ENCODE measurements at places on chromosomes 7 and 10.

DNA sequence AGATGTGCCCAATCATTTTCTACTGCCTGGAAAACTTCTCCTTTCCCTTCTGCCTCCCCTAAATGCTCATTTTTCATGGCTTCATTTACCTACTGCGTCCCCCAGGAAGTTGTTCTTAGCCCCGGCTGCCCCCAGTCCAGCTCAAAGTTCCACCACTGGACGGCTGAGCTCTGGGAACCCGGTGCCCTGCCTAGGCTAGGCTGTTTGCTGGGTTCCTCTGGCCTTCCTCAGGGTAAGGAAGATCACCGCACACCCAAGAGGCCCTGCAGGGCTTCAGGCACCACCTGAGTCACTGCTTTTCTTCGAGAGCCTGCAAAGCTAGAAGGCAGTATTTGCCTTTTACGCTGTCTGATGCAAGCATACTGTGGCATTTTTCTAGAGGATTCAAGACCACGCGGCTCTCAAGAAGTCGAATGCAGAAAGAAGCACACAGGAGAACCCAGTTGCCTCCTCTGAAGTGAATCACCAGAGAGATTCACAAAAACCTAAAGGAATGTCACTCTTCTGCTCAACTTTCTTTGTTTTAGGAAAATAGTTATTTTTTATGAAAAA lies 46.7 kb upstream of the ZMIZ1 start:
- DNase-seq = no peak

DNA sequence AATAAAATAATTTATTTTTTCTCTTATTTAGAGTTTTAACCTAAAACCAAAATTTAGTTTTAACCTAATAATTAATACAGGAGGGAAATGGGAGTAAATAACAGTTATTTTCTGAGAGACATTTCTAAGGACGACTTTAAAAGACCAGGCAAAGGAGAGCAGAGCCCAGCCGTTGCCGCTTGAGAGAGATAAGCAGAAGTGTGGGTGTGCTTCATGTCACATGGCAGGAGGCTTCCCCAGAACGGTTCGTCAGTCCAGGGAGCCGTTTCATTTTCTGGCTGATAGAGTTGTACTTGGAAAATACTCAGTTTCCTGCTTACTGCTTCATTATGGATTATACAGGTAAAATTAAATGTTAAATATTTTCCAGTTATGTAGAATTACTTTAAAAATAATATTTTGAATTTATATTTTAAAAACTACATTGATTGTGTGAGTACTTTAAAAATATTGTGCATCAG lies 61.4 kb downstream of the ST7 start:
- DNase-seq = no peak

DNA sequence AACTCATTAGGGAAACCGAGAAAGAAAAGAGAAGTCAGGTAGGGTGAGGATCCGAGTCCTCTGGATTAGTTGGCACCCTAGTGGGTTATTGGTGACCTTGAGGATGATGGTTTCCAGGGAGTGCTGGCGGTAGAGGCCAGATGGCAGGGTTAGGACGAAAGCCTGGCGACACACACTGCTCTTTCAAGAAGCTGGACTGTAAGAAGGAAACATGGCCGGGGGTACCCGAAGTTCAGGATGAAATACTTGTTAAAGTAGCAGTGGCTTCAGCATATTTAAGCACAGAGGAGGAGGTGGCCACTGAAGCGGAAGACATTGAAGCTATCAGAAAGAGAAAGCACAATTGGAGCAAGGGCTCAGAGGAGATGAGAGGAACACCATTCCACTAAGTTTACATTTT lies 224.6 kb downstream of the RELN start:
- DNase-seq = no peak

GRCh38 chr10:122288262-122288661 lies 17.2 kb downstream of the BTBD16 start:
- DNase-seq = no peak

DNA sequence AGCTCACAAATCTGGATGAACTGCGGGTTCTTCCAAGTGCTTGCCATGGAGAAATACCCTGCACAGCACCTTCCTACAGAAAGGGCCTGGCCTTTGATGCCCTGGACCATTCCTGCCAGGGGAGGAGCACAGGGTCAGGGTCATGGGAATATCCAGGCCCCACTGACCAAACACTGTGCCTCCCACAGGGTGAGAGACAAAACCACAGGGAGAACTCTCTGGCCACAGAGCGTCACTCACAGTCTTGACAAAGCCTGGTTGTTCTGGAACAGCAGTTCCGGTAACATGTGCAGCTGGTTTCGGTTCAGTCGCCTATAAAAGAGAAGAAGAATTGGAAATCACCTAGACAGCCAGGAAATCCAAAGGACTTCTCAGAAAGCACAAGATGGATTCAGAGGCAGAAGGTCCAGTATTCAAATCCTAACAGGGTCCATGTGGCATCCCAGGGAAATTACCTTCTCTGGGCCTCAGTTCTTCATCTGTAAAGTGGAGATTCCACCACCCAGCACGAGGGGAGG lies 28.1 kb downstream of the SLIT1 start:
- DNase-seq = no peak

- DNase-seq = no peak
Measured at GRCh38 chr10:47425813-47426419, 41.8 kb upstream of the ZNF488 start.

DNA sequence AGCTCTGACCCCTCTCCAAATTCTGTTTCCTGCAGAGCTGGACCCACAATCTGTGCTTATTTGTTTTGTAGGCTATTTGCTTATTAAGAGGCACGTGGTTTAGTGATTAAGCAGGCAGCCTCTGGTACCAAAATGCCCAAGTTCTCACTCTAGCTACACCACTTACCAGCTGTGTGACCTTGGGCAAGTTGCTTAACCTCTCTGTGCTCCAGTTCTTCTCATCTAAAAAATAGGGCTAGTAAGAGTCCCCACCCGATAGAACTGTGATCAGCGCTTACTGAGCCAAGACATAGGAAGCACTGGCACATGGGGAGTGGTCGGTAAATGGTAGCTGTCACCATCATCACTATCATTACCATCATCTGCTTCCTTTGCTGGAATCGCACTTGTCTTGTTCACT lies 20.8 kb downstream of the C10orf105 start:
- no peak for DNase-seq

- DNase-seq = no peak
Measured at GRCh38 chr7:129532375-129532774, 30.0 kb downstream of the SMKR1 start.

GRCh38 chr10:49230004-49230403 lies 41.8 kb upstream of the TMEM273 start:
- DNase-seq = no peak

GRCh38 chr7:131327049-131327625 lies 539 bp upstream of the MKLN1 start:
- no peak for DNase-seq

GRCh38 chr10:126065751-126066377 lies 169.5 kb downstream of the FANK1 start:
- no peak for DNase-seq

DNA sequence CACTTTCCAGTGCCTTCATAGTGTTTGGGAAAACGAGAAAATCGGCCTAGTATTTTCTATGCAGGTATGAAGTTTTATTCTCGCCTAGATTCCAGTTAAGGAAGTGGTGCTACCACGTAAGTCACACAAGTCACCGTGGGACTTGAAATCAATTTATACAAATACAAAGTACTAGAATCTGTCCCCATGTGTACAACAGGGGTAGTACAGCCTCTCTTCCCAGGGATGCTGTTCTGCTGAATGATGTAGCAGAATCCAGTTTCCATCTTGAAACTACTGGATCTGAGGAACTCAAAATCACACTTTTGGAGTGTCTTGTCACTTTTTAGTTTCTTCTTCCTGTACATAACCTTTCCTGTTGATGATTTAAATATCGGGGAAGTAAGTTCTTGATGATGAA lies 129.4 kb downstream of the SFMBT2 start:
- no peak for DNase-seq

DNA sequence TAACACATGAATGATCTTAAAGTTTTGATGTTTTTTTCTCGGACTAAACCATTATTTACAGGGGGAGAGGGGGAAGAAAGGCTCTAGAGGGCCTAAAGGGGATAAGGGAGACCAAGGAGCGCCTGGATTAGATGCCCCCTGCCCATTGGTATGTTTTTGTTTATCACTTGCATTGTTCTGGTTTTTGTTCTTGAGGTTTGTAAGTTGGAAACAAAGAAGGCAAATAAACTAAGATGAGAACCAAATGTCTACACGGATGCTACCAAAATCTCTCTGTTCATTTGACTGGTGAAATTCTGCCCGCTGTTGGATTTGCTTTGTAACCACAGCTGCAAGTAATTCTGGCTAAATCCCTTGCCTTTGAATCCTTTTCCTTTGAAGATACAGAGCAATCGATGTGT lies 99.8 kb upstream of the MACROH2A2 start:
- DNase-seq = no peak

DNA sequence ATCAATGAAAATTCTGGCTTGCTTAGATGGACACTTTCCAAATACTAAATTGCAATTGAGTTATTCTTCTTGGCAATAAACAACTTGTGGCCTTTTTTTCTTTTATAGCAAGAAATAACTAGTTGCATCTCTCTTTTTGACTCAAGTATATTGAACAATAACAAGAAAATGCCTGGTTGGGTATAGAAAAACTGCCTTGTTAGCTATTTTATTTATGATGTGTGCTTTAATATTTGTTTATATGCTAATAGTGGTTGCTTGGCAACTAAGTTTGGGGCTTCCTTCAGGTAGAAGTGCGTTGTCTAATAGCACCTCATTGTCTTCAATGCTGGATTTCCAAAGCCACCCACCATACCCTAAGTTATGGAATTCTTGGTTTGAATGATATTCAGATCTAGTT lies 30.1 kb upstream of the PPP1R3C start:
- no peak for DNase-seq

DNA sequence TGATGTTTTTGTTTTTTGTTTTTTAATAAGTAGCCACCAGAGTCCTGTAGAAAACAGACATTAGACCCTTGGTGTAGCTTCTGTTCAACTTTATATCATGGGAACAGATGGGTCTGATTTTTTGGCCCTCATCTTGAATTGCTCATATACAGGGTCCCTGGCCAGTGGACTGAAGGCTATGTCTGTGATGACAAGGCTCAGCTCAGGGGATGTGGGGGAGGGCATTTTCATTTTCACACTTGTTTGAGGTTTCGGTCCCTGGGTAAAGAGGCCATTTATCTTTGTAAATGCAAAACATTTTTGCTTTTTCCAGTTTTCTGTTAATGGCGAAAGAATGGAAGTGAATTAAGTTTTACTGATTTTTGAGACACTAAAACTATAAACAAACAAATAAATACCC lies 257.6 kb upstream of the PHYHIPL start:
- no peak for DNase-seq

DNA sequence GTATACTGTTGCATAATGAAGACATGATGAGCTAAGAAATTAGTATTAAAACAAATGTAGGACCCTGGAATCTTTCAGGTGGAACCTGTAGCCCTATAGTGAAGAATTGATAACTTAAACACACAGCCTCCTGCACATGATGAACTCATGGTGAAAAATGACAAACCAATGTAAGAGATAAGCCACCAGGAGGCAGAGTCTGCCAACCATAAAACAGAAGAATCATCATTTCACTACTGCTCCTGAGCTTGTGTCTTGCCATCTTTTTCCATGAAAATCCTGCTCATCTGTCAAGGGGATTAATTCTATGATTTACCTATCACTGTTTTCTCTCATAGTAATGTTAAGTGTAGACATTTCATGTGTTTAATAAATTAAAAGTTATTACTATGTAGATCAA lies 363.9 kb downstream of the MALRD1 start:
- no peak for DNase-seq

- no peak for DNase-seq
Measured at GRCh38 chr7:44920119-44920518, 34.8 kb upstream of the PURB start.

- DNase-seq = no peak
Measured at GRCh38 chr7:47104206-47104549, 477.7 kb downstream of the TNS3 start.

DNA sequence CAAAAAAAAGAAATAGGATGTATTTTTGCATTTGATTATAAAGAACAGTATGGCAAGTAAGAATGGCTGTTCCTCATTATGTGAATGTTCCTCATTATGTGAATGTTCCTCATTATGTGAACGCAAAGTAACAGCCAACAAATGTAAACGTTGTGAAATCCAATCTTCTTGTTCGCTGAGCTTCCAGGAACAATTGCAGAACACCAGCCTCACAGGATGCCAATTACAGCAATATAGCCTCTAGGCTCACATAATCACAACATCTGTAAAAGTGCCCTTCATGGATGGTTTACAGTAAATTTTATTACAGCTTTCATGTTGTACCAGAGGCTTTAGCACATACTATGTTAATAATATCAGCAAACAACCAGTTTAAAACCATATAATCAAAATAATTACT lies 71.6 kb downstream of the THSD7A start:
- no peak for DNase-seq

- DNase-seq = no peak
Measured at GRCh38 chr7:23246555-23246954, at the start of gene GPNMB. Gene GPNMB (plus strand): TSS chr7:23246775. CDS start chr7:23246858, 83 bp downstream.

DNA sequence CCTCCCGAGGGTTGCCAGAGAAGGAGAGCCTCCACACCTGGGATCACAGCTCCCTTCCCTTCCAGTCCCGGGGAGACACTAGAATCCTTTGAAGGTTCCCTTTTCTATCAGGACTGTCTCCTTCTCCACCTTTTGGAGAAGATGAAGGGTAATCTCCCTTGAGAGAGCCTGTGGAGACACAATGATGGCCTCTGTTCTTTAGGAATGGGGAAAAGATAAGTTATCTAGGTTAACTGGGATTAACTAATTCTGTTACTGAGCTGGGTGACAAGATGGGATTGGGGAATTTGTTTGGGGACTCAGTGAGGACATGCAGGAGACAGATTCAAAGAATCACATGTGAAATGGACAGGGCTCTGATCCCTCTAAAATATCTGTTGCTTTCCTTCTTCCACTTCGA lies 181.1 kb upstream of the BMPER start:
- DNase-seq = no peak

DNA sequence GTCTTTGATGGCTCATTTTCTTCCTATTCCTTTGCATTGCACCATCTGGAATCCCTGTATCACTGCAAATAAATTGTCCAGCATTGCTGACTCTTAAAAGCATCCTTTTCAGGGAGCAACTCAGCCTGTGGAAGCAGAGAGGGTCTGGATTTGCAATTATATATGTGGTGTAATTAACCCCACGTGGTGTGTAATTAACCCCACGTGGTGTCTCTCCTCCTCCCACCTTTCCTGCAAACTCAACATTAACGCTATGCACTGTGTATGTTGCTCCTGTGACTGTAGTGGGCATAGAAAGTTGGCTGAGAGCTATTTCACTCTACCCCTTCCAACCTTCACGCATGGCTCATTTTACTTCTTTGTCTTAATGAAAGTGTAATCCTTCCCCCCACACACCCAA lies 689.0 kb upstream of the COBL start:
- no peak for DNase-seq

GRCh38 chr7:45716380-45717203 lies 142.4 kb downstream of the ADCY1 start:
- no peak for DNase-seq

DNA sequence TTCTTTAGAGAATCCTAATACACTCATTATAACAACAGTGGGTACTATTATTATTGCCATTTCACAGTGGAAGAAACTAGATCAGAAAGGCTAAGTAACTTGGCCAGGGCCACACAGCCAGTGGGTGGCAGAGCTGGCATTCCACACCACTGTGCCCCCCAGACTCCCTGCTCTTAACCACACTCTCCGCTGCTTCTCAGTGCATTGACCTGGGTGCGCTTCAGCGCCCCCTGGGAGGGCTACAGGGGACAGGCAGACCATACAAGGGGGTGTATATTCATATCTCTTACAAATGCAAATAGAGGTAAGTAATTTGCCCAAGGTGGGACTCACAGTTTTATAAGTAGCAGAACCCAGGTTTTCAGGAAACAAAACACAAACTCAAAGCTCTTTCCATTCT lies 77.0 kb upstream of the NMT2 start:
- no peak for DNase-seq

- no peak for DNase-seq
Measured at GRCh38 chr10:15342970-15343369, 28.1 kb downstream of the FAM171A1 start.
